CD4-positive, alpha-beta T cell (primary cell): ENCODE measurements at places on chromosomes 7 and 10.

- DNase-seq, result no peak
These were observed 34.2 kb downstream of the SRI start for GRCh38 chr7:88185650-88186049.

DNA sequence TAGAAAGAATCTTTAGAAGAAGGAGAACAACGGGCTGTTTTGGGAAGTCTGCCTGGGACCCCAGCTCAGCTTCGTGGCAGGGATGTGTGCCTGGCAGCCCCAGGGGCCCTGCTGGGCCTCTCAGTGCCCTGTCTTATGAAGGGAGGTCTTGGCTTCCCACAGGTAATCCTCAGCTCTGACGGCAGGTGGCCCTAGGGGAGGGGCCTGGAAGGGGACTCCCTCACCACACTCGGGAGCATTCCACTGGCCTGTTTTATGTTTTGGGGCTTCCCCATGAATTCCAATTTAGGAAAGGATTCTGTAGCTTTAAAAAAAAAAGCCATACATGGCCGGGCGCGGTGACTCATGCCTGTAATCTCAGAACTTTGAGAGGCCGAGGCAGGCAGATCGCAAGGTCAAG, 3.0 kb upstream of the DMBT1 start:
- no peak for DNase-seq

GRCh38 chr10:46080886-46081285, 34.8 kb upstream of the MSMB start:
- no peak for DNase-seq

DNA sequence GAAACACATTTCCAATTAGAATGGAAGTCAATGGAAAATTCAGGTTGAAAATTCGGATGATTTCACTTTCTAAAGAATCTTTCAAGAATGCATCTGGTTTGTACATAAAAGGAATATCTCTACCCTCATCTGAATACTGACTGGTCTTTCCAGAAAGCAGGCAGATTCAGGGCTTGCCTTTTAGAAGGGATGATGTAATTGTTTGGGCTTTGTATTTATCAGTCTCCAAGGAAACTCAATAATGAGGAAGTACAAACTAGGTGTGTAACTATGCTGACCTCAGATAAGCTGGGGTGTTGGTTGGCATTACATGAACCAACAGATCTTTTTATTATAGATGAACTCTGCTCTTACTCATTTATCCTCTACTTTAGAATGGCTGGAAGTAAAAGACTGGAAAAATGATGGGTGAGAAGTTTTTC, 24.1 kb downstream of the PDLIM1 start:
- no peak for DNase-seq

- DNase-seq, result no peak
These were observed 362.4 kb upstream of the ZNF32 start for GRCh38 chr10:44010873-44011602.
